HT1080 (cell line): ENCODE measurements at places on chromosomes 13 and 19. TPM values are rescaled to one million over a fixed set of nuclear protein-coding genes. Genes with fewer than 3 reads are reported as not detected.
A peak's percentile ranks its signal among the peaks of the same experiment; 100 is the strongest.

The PSG3 gene
- not detected in 2 replicates for total RNA-seq

The B3GNT3 gene
- 0.20 TPM in 1 of 2 replicates, not detected in the other for total RNA-seq

DNA sequence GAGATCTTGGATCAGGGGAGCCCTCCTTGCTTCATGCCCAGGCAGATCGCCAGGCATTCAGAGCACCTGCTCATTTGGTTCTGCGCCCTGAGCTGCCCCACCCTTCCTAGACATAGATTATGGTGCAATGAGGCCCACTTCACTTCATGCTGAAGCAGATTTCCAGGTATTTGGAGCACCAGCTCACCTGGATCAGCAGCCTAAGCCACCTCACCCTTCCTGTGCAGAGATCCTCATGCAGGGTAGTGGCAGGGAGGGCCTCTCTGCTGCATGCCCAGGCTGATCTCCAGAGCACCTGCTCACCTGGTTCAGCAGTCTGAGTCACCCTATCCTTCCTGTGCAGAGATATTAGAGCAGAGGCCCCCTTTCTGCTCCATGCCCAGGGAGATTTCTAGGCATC lies 1966.1 kb downstream of the PCDH9 start:
- DNase-seq: no peak

The C19orf81 gene
- total RNA-seq: 1.1 and 3.2 TPM in 2 replicates

DNA sequence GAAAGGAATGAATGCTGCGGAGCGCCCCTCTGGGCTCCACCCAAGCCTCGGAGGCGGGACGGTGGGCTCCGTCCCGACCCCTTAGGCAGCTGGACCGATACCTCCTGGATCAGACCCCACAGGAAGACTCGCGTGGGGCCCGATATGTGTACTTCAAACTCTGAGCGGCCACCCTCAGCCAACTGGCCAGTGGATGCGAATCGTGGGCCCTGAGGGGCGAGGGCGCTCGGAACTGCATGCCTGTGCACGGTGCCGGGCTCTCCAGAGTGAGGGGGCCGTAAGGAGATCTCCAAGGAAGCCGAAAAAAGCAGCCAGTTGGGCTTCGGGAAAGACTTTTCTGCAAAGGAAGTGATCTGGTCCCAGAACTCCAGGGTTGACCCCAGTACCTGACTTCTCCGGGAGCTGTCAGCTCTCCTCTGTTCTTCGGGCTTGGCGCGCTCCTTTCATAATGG lies 8.6 kb downstream of the PDX1 start:
- no peak for DNase-seq

The NFKBIB gene
- total RNA-seq: 25.7 and 42.5 TPM in 2 replicates

The TFPT gene
- total RNA-seq: 17.6 and 19.7 TPM in 2 replicates

GRCh38 chr13:49347650-49348385 lies 96.0 kb downstream of the CAB39L start:
- DNase-seq: no peak

- DNase-seq: no peak
Observed at GRCh38 chr13:74299721-74300120, 165.5 kb upstream of the KLF12 start.

DNA sequence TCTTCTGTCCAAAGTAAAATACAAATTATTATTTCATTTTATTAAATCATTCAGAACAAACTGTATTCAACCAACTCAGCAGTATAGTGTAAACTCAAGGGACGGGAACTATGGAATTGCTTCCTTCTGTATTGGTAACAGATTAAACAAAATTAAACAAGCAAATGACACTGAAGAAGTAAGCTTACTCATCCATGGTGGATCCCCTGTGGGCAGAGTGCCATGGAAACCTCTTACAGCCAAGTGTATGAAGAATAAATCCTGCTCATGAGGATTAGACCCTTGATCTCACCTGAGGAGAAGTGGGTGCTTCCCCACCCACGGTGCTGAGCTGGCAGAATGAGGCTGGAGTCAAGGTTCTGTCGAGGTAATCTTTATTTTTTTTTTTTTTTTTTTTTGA lies 18.0 kb upstream of the RFXAP start:
- no peak for DNase-seq

- no peak for DNase-seq
Observed at GRCh38 chr19:1219786-1220476, 14.4 kb downstream of the STK11 start.

DNA sequence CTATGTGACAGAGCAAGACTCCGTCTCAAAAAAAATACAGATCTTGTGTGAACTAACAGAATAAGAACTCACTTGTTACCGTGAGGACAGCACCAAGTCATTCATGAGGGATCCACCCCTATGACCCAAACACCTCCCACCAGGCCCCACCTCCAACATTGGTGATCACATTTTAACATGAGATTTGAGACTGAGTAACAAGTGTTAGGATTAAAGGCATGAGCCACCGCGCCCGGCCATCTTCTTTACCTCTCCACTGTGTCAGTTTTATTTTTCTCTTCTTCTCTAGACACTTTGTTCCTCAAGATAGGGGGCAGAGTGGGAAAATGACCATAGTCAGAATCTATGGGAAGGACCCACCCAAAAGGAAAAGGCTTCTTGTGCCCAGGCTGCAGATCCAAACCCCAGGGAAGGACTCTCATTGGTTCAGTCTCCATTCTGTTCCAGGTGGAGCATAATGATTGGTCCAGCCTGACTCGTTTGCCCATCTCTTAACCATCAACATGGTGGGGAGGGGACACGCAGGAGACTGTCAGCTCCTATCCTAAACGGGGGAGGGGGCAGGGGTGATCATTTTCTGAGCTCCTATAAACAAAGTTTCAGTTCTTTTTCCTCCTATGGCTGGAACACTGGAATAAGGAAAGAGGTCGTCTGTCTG lies 1.3 kb upstream of the CALM3 start:
- peak; percentile 14 for DNase-seq

- DNase-seq: peak; percentile 62
Observed at GRCh38 chr13:37869756-37870488, at the start of gene TRPC4. TRPC4 (minus strand) TSS chr13:37869772; CDS start chr13:37783333, 86,439 bp downstream.

DNA sequence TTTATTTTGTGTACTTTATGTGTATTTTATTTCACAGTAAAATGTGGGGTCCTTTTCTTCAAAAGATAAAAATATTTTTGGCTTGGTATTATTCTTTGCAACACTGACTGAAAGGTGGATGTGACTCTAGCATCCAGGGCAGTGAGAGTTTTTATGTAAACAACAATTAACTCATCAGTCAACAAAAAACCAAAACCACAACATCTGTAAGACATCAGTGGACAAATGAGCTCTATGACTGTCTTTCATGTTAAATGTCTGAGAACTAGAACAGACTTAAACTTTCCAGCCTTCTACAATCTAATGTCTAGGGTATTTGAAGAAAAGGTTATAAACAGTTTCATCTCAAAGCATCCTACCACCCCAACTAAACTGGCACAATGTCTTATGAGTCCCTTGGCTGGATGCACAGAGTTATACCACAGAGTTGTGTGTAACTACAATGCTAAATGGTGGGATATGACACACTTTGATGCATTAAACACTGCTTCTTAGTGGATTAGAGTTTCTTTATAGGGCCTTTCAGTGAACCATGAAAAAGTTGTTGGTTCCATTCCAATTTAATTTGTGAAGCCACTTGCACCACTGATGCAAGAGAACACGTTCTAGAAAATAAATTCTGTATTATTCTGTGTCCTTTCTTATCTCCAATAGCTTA lies 544.2 kb upstream of the KLF12 start:
- no peak for DNase-seq

The CYP2F1 gene
- not detected in 2 replicates for total RNA-seq

The RFXAP gene
- 2.0 and 2.3 TPM in 2 replicates for total RNA-seq

- peak; percentile 87 for DNase-seq
Observed at GRCh38 chr19:4575267-4576015, 16.0 kb upstream of the SEMA6B start.

GRCh38 chr19:29532097-29532496 lies 6.3 kb downstream of the VSTM2B start:
- DNase-seq: no peak

The ADPRHL1 gene
- 0.95 and 1.0 TPM in 2 replicates for total RNA-seq

GRCh38 chr19:35251456-35251855 lies 2.7 kb downstream of the LSR start:
- DNase-seq: no peak

- peak; percentile 54 for DNase-seq
Observed at GRCh38 chr19:48999481-49000325, 6.0 kb downstream of the RUVBL2 start.

DNA sequence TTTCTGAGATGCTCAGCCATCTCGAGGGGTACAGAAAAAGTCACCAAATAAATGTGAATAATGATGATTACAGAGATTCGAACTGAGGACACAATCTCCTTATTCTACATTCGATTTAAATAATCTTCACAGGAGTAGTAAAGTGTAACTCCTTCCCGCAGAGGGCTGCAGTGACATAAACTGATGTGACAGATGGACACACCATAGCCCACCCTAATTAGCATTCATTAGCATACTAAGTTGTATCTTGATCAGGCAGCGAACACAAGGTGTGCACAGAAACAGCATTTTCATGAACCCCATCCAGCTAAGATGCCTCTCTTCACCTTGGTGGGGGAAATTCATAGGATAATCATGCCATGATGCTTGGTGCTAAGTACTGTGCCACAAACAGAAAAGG lies 83.0 kb downstream of the TNFSF11 start:
- no peak for DNase-seq

DNA sequence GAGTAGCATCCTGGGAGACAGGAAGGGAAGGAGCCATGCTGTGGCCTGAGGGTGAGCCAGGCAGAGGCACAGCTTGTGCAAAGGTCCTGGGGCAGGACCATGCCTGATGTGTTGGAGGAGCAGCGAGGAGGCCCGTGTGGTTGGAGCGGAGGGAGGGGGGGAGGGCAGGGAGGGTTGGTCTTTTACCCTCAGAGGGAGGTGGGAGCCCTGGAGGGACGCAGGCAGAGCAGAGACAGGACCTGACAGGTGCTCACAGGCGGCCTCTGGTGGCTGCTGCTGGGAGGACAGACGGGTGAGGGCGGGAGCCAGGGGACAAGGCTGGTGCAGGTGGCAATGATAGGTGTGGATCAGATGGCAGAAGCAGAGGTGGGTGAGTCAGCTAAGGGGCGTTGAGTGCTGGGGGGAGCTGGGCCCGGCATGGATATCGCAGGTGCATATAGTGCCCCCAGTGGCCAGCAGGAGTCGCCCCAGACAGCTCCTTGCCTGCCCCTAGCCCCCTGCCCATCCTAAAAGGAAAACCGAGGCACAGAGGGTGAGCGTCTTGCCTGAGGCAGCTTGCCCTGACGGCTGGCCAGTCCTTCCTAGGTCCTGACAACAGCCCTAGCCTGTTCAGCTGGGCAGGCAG lies 9.8 kb upstream of the GNA15 start:
- DNase-seq: peak; percentile 40

The SMAD9 gene
- 2.1 and 2.8 TPM in 2 replicates for total RNA-seq

GRCh38 chr13:92362717-92363116 lies 863.9 kb upstream of the GPC6 start:
- DNase-seq: no peak

GRCh38 chr19:7373862-7374261 lies 25.1 kb downstream of the ARHGEF18 start:
- peak; percentile 18 for DNase-seq

The LEUTX gene
- total RNA-seq: not detected in 2 replicates

DNA sequence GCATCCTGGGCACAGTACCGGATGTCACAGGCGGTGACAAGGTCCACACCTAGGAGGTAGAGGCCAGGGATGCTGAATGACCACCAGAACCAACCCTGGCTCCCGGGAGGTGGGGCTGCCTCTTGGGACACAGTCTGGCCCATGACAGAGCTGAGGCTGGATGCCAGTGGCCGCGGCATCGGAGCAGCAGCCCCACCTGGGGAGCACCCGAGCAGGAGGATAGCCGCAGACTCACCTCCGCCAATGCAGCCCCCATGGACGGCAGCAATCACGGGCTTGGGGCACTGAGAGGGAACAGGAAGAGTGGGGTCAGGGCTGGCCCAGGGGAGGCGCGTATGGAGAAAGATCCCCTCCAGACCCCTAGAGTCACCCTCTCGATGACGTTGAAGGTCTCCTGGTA lies 4.3 kb upstream of the LGALS4 start:
- no peak for DNase-seq

The PTGER1 gene
- 0.37 and 0.43 TPM in 2 replicates for total RNA-seq

DNA sequence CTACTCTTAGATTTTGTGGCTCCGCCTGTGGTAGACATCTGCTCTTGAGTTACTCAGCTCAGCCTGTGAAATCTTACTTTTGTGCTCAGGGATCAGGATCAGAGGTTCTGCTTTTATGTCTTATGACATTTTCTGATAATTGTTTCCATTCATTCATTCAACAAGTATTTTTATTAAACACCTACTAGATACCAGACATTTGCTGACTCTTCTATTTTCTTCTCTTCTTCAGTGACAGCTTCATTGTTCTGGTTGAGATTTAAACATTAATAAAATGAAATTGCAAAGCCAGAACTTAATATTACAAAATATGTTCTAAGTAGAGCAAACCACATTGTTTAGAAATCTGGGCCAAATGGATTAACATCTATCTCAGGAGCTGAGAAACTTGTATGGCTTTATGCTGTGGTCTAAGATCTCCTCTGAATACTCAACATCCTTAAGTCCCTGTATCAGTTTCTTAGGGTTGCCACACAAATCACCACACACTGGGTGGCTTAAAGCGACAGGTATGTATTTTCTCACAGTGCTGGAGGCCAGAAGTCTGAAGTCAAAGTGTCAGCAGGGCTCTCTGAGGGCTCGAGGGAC lies 15.8 kb upstream of the MICU2 start:
- no peak for DNase-seq

GRCh38 chr13:35479038-35479492 lies 2.6 kb upstream of the MAB21L1 start:
- no peak for DNase-seq

DNA sequence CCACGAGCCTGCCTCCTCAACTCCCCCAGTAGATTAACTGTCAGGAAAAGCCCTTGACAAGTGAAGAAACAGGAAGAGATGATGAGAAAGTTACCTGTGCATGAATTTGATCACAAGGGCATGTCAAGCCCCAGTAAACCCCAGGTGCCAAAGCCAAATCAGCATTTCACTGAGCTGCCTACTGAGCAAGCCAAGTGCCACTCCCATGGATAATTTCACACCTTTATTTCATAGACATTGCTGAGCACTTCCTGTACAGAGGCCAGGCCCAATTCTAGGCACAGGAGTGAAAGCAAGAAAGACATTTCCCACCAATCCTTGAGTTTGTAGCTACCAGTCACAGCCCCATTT lies 2.4 kb downstream of the GADD45GIP1 start:
- DNase-seq: no peak

DNA sequence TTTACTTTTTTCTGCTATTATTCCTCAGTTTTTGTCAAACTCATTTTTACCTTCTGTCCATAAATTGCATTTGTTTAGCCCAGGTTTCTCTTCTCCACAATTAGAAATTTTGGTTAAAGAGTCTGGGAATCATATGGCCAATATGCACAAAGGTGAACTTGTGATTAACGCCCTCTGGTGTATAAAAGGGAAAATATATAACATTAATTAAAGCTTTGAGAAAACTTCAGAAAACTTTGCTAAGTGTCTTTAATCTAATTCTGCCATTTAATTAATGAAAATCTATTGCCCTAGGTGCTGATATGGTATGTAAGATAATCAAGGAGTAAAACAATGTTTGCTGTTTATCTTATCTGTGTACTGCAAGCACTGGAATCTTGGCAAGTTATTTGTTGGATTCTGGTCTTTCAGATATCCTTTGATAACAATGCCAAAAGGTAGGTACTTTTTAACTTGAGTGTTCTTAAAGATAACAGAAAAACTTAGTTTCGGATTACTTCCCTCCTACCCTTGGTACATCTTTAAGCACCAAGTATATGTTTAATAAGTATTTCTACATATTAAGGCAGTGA lies 402.6 kb downstream of the SUCLA2 start:
- DNase-seq: no peak

GRCh38 chr13:104900191-104900817 lies 1635.2 kb downstream of the EFNB2 start:
- DNase-seq: no peak
